ENCODE measurements at places on chromosomes 1 and 21. TPM values are rescaled to one million over a fixed set of nuclear protein-coding genes. Genes with fewer than 3 reads are reported as not detected.

- no peaks in the 10 kb centered on the region for H3K27me3 ChIP-seq
- H3K4me1 ChIP-seq: peaks cover 89% of the 10 kb centered on the region
- no peak overlapping the region for H3K4me3 ChIP-seq
- peak overlapping the region; percentile 93 for H3K27ac ChIP-seq
Measured at GRCh38 chr1:21921100-21921875, 15.8 kb downstream of the HSPG2 start.

DNA sequence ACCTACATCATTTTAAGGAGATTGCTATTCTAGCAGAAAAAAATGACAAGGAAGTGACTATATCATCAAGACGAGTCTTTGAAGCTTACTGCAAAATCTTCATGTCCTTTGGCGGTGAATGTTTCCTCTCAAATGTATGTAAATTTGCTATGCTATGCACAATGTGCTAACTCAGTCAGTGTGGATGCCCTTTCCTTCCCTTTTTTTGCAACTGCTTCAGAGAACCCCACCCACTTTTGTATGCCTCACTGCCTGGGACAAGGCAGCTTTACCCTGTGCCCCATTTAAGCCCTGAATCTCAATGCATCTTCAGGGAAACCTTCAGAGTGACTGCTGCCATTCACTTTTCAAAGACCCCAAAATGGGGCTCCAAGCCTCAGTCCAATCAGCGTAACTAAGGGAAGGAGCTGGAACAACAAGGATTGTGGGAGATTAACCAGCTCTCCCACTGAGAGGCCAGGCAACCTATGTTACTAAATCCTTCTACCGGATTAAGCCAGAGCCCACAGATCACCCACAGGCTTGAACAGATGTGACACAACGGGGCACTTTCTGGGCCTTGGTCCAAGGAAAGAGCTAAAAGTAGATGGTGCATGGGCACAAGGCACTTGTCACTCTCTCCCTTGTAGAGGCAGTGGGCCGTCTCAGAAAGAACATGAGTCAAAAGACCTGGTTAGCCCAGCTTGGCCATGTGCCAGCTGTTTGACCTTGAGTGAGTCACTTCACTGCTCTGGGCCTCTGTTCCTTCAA is 154.4 kb downstream of the PLPP3 start:
- H3K4me1 ChIP-seq: peaks cover 5% of the 10 kb centered on the region
- H3K27me3 ChIP-seq: no peaks in the 10 kb centered on the region
- no peak for DNase-seq
- H3K4me3 ChIP-seq: no peak overlapping the region
- H3K27ac ChIP-seq: no peak overlapping the region

- DNase-seq: no peak
- H3K4me3 ChIP-seq: no peak overlapping the region
- H3K27me3 ChIP-seq: no peaks in the 10 kb centered on the region
- no peaks in the 10 kb centered on the region for H3K4me1 ChIP-seq
- H3K27ac ChIP-seq: no peak overlapping the region
Measured at GRCh38 chr1:40539338-40539737, 7.9 kb downstream of the ZNF684 start.

DNA sequence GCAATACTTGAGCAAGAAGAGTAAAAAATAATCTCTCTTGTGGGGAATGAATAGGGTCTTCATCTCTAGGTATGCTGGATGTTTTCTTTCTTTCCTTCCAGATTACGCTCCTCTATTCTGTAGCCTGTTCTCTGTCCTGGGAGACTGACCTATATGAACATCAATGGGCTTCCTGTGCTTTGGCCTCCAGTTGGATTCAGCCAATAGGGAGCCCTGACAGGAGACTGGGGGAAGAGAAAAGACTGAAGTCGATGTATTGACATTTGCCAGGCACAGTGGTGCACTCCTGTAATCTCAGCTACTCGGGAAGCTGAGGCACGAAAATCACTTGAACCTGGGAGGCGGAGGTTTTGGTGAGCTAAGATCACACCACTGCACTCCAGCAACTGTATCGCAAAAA is 17.6 kb downstream of the SEMA6C start:
- peaks cover 30% of the 10 kb centered on the region for H3K4me1 ChIP-seq
- no peak overlapping the region for H3K27ac ChIP-seq
- H3K27me3 ChIP-seq: no peaks in the 10 kb centered on the region
- no peak overlapping the region for H3K4me3 ChIP-seq

DNA sequence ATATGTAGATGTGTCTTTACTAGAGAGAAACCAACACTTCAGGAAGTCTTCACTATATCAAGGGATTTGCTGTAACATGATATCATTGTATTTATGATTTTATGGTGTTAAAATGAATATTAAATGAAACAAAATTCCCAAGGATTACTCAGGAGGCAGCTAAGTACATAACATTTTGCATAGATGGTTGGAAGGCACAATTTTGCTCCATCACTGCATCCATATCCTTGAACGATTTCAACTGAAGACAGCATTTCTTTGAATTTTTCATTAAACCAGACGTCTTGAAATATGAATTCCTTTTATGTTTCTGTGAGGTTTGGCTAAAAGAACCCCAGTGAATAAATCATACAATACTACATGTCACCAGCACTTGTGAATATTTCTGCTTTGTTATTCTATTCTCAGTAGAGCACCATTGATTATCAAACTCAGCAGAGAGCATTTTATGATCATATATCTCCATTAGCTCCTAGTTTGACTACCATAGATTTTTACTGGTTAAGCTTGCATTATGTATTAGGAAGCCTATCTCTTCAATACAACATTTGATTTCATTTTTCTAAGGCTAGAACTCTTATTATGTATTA is 37.3 kb downstream of the SPATA17 start:
- H3K4me1 ChIP-seq: no peaks in the 10 kb centered on the region
- no peak overlapping the region for H3K4me3 ChIP-seq

DNA sequence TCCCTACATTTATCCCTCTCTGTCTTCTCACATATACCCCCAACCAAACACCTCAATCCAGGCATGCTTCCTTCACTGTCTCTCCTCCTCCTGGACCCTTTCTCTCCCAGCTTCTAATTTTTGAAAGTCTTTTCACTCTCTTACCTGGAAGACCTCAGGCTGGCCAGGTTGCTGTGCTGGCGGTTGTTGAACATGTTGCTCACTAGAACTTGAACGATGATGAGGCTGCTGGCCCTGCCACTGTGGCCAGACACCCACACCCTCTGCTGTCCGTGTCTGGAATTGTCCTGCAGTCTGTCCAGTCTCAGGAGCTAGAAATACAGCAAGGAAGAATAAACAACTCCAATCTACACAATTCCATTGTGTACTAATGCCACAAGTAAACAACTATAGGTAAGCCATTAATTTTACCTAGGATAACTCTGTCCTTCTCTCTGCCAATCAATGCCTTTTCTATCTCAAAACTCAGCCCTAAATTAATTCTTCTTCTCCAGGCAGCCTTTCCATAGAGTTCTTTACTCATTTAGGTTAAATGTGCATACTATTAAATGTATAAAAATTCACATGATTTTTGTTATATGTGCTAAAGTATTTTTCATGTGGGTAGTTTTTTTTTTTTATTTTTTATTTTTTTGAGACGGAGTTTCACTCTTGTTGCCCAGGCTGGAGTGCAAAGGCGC is 5.1 kb upstream of the CTSK start:
- no peak for DNase-seq
- no peak overlapping the region for H3K4me3 ChIP-seq
- no peak overlapping the region for H3K27ac ChIP-seq
- peaks cover 11% of the 10 kb centered on the region for H3K4me1 ChIP-seq
- H3K36me3 ChIP-seq: peaks cover 81% of the 10 kb centered on the region

GRCh38 chr1:204151552-204152309 is at the start of gene ETNK2:
Gene ETNK2 (minus strand): TSS chr1:204152044. CDS start chr1:204151852, 192 bp downstream.
- H3K27me3 ChIP-seq: no peaks in the 10 kb centered on the region
- peak within 1 kb of the TSS; percentile 76 for H3K27ac ChIP-seq
- H3K36me3 ChIP-seq: no peaks in the 10 kb centered on the region
- H3K4me3 ChIP-seq: peak within 1 kb of the TSS; percentile 56

DNA sequence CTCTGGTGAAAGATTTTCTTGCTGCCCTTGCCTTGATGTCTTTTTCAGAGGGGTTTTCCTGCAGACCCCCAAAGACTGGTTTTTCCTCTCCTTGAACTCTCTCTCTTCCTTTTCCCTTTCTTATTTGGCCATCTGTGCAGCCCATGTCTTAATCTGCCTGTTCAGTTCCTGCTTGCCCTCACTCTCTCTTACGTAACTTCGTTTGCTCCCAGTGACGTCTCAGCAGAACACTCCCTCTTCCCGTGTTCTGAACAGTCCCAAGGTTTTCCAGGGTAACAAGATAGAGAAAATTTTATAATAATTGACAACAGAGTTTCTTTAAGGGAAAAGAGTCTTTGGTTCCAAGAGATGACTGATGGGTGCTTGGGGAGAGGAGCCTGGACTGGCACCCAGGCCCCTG is 109.1 kb upstream of the LMO4 start:
- H3K27ac ChIP-seq: no peak overlapping the region
- H3K4me3 ChIP-seq: no peak overlapping the region
- no peak for DNase-seq
- H3K27me3 ChIP-seq: no peaks in the 10 kb centered on the region
- H3K36me3 ChIP-seq: no peaks in the 10 kb centered on the region

DNA sequence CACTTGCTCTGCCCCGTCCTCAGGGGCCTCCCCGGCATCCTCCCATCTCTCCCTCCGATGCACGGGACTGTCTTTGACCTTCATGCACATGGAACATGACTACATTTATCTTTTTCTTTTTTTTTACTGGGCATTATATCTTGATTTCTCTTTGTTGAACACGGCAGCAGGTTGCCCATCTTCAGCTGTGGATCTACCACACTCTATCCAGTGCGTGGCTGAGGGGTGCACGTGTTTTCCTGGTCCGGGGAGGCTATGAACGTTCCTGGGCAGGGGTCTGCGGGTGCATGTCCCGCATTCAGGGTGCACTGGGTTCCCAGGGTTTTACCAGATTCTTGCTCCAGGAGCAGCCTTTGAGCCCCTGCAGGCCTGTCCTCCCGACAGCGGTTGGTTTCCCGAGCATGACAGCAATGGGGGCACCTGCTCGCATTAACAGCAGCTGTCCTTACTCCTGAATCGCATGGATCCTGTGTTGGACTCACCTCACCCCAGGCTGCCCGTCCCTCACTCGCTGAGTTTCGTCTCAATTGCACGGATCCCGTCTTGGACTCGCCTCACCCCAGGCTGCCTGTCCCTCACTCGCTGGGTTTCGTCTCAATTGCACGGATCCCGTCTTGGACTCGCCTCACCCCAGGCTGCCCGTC is 7.4 kb downstream of the POFUT2 start:
- H3K36me3 ChIP-seq: peaks cover 90% of the 10 kb centered on the region
- no peaks in the 10 kb centered on the region for H3K4me1 ChIP-seq
- no peak for DNase-seq
- H3K27me3 ChIP-seq: no peaks in the 10 kb centered on the region
- no peak overlapping the region for H3K4me3 ChIP-seq

GRCh38 chr1:61436016-61436415 is 288.9 kb downstream of the TM2D1 start:
- no peaks in the 10 kb centered on the region for H3K36me3 ChIP-seq
- H3K27ac ChIP-seq: peak overlapping the region; percentile 17
- peaks cover 47% of the 10 kb centered on the region for H3K4me1 ChIP-seq
- no peak for DNase-seq

GRCh38 chr1:6445062-6445763 is 20.6 kb downstream of the ESPN start:
- H3K27ac ChIP-seq: no peak overlapping the region
- H3K4me1 ChIP-seq: peaks cover 10% of the 10 kb centered on the region
- H3K4me3 ChIP-seq: no peak overlapping the region
- H3K27me3 ChIP-seq: peaks cover 94% of the 10 kb centered on the region
- DNase-seq: no peak

DNA sequence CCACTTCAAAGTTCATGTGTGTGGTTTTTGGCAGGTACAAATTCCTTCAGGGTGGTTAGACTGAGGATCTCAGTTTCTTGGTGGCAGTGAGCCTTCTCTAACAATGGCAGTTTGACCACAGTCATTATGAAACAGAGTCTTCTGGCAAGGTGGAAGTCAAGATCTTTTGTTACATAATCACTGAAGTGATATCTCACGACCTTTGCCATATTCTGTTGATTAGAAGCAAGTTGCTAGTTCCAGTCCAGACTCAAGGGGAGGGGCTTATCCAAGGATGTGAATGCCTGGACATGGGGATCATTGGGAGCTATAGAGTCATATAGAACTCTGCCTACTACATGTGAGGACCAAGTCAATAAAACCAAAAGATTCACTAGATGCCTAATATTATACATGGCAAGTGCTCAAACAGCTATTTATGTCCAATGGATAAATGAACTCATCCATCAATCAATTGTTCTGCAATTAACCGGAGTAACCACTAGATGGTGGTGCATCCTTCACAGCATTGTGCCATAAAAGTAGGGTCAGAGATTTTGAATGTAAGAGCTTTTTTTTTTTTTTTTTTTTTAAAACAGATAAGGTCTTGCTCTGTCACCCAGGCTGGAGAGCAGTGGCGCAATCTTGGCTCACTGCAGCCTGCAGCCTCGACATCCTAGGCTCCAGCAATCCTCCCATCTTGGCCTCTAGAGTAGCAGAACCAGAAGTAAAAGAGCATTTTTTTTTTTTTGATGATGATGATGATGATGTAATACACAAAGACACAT is 131.9 kb downstream of the CRB1 start:
- H3K36me3 ChIP-seq: no peaks in the 10 kb centered on the region
- H3K4me1 ChIP-seq: no peaks in the 10 kb centered on the region
- no peak overlapping the region for H3K27ac ChIP-seq

DNA sequence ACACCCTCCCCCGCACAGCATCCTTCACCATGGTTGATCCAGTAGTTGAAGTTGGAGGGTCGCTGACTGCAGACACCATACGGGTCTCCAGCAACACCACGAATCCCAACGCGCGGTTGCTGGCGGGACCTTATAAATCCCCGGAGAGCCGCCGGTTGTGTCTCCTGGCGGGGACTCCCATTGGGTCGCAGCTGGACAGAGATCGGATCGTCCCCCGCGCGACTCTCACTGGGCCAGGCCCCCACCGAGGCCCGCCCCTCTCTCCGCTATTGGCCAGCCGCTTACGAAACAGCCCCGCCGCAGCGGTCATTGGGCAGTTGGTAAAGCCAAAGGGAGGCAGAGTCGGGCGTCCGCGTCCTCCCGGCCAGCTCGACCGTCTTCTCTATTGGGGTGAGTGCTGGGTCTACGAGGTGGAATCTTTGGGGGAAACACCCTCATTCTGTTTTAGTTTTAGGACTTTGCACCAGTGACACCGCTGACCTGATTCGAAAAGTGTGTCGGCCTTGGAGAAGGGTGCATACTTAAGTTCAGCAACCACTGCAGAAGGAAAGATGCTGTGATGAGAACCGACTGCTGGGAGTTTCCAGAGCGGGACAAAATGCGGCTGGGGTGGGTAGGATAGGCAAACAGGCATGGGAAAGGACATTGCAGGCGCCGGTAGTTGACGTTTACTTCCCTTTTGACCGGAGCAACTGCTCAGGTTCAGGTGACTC is 27.4 kb downstream of the RABIF start:
- H3K4me1 ChIP-seq: peaks cover 18% of the 10 kb centered on the region
- no peaks in the 10 kb centered on the region for H3K36me3 ChIP-seq
- H3K4me3 ChIP-seq: peak overlapping the region; percentile 73
- H3K27ac ChIP-seq: peak overlapping the region; percentile 59
- no peaks in the 10 kb centered on the region for H3K27me3 ChIP-seq
- DNase-seq: peak; percentile 96

LAMB3 gene
- 0.17 TPM for total RNA-seq

KRTAP19-6 gene
- total RNA-seq: not detected

HES4 gene
- total RNA-seq: 90.4 TPM

TRPM2 gene
- total RNA-seq: 1.6 TPM

EPHA10 gene
- 0.32 TPM for total RNA-seq

DPM3 gene
- 56.6 TPM for total RNA-seq

SUCO gene
- total RNA-seq: 22.4 TPM

All from esophagus muscularis mucosa (tissue), 4 donors.